ENCODE measurements at places on chromosomes 12 and 14.

DNA sequence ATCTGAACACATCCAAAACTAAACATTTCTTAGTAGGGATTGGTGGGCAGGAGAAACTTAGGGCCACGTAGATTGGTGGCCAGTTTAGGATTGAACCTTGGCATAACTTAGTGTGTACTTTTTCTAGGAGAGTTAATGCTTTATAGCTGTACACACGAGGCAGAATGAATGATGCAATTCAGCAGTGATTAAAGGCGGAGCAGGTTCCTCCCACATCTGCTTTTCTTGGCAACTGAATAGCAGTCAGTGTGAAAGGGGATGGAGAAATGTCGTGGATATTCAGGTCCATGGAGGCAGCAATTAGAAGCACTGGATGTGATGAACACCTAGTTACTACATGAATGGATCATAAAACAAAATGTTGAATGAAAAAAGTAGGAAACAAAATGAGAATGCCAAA is 493.8 kb downstream of the FUT8 start:
- DNase-seq: no peak

DNA sequence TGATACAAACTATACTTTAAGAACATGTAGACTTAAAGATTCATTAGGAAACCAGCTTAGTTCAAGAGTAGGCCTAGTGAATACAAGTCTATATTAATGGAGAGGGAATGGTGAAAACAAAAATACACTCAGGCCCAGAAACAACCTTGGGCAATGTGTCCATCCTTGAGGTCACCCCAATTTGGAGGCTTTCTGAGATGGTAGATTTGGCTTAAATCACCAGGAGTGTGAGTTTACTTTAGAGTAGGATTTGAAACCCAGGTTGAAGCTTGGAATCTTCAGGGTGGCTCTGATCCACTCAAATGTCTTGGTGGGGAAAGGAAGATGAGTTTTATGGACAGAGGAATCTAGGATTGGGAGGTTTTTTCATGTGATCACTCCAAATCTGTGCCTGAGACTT is 10.5 kb downstream of the LDHB start:
- DNase-seq: no peak

GRCh38 chr12:80625901-80626300 is 81.5 kb upstream of the MYF6 start:
- DNase-seq: no peak

DNA sequence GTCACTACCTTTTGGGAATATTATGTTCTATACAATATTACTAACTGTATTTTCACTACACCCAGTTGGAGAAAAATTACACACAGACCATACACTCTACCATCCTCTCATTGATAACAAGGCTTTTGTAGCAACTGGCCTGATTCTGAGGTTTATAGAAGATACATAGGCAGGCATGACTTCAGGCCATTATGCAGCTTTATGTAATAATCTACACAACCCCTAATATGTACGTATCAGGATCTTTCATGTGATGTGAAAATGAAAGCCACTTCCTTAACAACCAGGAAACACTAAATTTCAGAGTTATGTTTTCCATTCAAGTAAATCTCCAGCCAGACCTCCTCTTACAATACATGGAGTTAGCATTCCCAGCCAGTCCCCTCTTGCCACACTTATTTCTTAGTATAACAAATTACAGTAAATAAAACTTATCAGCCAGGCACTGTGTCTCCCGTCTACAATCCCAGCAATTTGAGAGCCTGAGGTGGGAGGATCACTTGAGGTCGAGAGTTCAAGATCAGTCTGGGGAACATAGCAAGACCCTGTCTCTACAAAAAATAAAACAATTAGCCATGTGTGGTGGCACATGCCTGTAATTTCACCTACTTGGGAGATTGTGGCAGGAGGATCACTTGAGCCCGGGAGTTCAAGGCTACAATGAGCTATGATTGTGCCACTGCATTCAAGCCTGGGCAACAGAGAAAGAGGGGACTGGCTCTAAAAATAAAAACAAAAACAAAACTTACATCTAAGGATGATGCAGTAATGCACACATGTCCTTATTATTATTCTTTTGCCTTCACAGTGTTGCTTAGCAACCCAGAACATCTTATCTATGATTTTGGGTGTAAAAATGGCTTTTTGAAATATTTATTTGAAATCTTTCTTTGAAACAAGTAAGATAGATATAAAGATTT is 10.4 kb upstream of the OSBPL8 start:
- no peak for DNase-seq

DNA sequence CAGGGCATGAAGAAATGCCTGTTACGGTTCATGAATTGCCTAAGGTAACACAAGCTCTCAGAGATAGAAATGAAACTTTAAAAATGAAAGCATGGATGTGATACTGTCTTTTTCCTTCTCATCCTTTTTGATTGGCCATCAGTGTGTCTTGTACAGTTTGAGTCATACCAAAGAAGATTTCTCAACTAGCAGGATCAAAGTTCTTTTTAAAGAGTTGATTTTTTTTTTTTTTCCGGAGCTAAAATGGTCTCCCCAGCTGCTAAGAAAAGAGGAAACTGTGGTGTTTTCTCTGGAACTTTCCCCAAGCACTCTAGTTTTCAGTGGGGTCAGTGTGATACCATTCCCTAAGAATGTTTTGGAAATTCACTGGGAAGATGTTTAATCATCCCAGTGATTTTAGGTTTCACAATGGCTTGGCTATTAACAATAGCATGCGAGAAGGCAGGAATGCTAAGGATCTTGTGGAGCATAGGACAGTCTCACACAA is 105.0 kb downstream of the ETNK1 start:
- peak; percentile 52 for DNase-seq

DNA sequence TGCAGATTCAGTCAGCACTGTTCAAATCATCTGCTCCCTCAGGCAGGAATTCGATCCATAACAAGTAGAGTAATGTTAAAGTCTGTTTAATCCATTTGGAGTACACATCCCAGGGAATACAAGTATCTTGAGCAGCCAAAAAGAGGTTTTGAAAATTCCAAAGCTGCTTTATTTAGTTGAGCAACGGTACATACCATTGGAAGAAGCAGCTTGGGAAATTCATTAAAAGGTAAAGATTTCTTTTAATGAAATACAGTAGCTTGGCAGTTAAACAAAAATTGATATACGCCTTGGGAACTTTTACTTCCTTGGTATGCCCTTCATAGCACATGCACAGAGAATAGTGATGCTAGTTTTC is 153.8 kb downstream of the LRIG3 start:
- no peak for DNase-seq

DNA sequence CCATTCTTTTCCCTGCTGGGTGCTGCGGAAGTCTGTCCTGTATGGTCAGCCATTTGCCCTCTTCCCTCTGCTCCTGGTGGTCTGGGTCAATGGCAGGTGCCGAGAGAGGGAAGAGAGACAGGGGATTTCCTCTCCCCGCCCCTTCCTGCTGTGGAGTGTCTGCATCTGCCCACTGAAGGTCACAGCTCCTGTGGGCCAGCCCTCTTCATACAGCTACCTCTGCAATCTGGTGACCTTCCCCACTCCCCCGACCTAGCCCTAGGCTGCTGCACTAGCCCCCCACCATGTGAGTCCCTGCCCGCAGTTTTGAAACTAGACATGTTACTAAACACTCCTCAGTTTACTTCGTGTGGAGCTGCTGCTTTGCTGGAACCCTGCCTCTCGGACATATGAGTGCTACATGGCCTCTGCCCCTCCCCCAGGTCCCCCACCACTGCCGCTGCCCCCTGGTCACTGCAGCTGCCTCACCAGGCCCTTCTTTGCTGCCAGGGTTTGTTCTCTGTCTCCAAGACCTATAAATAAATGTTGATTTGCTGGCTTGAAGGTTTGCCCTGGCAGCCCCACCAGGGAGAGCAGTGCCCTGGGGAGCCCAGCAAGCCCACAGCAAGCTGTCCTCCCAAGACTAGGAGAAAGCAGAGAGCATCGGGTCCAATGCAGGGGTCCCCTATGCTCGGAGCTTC is 102.9 kb downstream of the DPF3 start:
- no peak for DNase-seq

DNA sequence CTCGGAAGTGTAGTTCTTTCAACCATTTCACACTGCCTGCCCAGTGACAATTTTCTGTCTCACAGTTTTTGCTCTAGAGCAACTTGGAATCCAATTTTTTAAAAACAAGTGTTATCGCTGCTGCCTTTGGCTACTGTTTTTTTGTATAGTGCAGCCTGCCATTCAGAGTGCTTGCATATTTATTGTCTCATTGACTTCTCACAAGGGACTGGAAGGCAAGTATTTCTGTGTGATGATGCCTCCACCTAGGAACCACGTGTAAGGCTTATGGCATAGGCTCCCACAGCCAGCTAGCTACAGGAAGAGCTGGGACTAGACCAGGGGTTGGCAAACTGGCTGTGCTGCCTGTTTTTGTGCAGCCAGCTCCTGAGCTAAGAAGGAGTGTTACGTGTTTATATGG is 903 bp downstream of the PARPBP start:
- no peak for DNase-seq

- no peak for DNase-seq
Observed at GRCh38 chr14:89388853-89389252, 28.2 kb downstream of the FOXN3 start.

DNA sequence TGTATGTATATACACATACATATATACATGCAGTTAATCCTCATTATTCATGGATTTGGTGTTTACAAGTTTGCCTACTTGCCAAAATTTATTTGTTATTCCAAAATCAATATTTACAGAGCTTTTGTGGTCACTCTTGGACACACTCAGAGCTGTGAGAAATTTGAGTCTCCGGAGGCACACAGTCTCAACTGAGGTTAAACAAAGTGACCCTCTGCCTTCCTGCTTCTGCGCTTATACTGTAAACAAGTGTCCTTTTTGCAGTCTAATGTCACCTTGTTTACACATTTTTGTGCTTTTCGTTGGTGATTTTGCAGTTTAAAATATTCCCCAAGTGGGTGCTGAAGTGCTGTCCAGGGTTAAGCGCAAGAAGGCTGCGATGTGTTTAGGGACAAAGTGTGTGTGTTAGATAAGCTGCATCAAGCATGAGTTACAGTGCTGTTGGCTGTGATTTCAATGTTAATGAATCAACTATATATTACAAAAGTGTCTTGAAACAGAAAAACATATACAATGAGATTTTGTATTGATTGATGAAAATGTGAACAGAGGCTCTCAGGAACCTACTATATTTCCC is 13.1 kb upstream of the LTA4H start:
- no peak for DNase-seq

GRCh38 chr14:65421201-65421981 is 8.9 kb downstream of the FUT8 start:
- DNase-seq: no peak

- DNase-seq: peak; percentile 50
Observed at GRCh38 chr12:29043069-29043468, 106.0 kb upstream of the FAR2 start.

DNA sequence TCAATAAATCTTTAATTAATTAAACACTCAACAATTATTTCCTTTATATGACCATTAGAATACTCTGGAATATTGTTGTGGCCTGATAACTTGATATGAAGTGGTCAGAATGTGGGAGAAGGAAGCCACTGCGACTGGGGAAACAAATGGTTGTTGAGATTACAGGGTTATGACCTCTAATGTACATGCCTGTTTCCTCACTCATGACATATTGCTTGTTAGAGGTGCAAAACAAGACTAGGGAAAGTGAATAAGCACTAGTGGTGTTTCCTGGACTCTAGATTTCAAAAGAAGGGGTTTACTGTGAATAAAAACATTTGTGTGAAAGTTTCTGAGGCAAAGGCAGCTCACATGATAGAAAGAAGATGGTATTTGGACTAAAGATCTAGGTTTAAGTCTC is 53.3 kb downstream of the STAB2 start:
- DNase-seq: no peak

DNA sequence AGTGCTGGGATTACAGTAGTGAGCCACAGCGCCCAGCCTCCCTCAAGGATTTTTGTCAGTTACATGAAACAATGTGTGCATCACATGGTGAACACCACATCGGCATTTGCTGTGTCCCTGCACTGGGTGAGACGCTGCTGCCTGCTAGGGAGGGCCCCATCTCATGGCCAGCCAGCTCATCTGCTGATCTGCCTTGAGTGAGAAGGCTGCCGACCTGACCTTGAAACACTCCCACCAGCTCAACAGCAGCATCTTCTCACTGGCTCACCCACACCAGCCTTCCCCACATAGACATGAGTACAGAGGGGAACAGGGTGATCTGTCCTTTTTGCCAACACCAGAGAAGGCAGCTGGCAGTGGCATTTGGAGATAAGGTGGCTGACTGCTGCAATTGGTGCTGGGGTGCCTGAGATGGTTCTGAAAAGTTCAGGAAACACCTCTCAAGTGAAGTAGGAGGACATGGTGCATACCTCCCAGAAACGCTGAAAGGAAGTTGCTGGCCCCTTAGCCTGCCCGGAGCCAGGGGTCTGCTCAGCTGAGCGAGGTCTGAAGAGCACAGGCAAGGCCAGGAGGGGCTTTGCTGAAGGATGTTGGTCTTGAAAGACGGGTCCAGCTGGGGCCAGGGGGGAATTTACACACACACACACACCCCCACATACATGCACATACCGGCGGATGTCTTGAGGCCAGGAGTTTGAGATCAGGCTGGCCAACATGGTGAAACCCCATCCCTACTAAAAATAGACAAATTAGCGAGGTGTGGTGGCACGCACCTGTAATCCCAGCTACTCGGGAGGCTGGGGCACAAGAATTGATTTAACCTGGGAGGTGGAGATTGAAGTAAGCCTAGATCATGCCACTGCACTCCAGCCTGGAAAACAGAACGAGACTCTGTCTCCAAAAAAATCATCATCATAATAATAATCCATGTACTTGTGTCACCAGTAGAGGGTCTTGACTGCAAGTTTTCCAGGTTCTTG is 14.3 kb upstream of the PPP1R13B start:
- DNase-seq: no peak

GRCh38 chr14:22466491-22466890 is 122.5 kb downstream of the DAD1 start:
- no peak for DNase-seq

DNA sequence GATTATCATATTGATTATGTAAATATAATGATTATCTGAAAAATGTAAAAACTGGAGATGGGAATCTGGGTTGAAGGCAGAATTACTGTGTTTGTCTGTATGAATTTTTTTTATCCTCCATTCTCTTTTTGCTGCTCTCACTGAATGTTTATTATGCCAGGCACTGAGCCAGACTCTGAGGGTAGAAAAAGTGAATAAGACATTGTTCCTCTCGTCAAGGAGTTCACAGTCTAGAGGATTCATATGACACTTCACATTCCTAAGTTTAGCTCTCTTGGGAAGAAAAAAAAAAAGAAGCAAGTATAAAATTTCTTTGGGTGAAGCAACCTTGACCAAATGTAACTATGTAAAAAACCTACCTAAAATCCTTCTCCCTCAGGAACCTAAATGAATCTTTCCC is 120.9 kb upstream of the LMO3 start:
- no peak for DNase-seq

DNA sequence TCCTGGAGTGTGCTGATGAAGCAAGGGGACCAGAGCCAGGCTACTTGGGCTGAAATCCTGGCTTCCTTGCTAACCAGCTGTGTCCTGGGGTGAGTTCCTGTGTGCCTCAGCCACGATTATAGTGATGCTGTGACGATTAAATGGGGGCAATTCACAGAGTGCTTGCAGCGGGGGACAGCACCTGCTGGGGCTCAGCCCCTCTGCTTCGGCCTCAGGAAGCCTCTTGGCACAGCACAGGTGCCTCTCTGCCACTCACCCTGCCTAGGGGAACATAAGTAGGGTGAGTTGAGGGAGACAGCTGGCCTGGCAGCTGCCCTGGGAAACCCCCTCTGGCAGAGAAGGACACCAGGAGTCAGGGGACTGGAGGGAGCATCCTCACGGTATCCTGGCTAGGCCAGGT is 9.4 kb downstream of the KRT80 start:
- no peak for DNase-seq

GRCh38 chr14:65566820-65567522 is 154.4 kb downstream of the FUT8 start:
- DNase-seq: no peak

GRCh38 chr12:106780010-106780631 is 5.6 kb downstream of the RIC8B start:
- no peak for DNase-seq

Data from AG04449 (cell line).